Stromal cell of bone marrow (primary cell): ENCODE measurements at places on chromosomes 3 and 15.

- DNase-seq, result no peak
These were observed 193.2 kb upstream of the ZNF385D start for GRCh38 chr3:21944251-21944650.

GRCh38 chr3:74978684-74979083 is 364.2 kb upstream of the CNTN3 start:
- DNase-seq, result no peak

GRCh38 chr3:185995352-185995751 is 57.5 kb upstream of the TRA2B start:
- no peak for DNase-seq

- DNase-seq, result no peak
These were observed 9.9 kb downstream of the THSD4 start for GRCh38 chr15:71124937-71125790.

GRCh38 chr3:37224879-37225278 is 50.5 kb upstream of the LRRFIP2 start:
- DNase-seq, result no peak

- DNase-seq, result peak; percentile 72
These were observed 105.5 kb downstream of the MME start for GRCh38 chr3:155185631-155186071.

- DNase-seq, result peak; percentile 41
These were observed 93.0 kb downstream of the NFKBIZ start for GRCh38 chr3:101942356-101942755.

DNA sequence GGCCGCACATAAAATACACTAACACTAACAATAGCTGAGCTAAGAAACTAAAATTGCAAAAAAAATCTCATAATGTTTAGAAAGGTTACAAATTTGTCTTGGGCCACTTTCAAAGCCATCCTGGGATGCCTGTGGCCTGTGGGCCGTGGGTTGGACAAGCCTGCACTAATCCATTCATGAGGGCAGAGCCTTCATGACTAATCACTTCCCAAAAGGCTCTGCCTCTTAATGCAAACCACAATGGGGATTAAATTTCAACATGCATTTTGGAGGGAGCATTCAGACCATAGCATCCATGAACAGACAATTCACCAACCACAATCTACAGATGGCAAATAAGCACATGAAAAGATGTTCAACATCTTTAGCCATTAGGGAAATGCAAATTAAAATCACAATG is 128.2 kb downstream of the SUCLG2 start:
- peak; percentile 94 for DNase-seq

- DNase-seq, result no peak
These were observed 400.0 kb downstream of the FOXP1 start for GRCh38 chr3:71183549-71183948.

- DNase-seq, result no peak
These were observed 57.3 kb upstream of the MYRIP start for GRCh38 chr3:39752019-39752637.

GRCh38 chr15:59567324-59567723 is 44.3 kb upstream of the GCNT3 start:
- no peak for DNase-seq

GRCh38 chr3:122012821-122013220 is 9.2 kb downstream of the ILDR1 start:
- DNase-seq, result no peak

DNA sequence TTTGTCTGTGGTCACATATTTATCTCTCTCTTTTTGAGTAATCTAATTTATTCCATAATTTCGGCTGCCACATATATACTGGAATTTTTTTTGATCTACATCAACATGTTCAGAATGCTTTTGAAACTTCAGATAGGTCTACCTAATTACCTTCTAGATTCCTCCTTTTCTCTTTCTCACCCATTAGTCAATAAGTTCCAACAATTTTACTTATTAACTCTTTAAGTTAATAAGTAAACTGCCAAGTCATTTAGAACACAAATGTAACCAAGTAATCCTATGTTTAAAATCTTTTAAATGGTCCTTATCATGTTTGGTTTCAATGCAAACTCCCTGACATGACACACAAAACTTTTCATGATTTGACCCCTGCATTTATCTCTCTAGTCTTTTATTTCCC is 410.5 kb downstream of the UNC13C start:
- no peak for DNase-seq

DNA sequence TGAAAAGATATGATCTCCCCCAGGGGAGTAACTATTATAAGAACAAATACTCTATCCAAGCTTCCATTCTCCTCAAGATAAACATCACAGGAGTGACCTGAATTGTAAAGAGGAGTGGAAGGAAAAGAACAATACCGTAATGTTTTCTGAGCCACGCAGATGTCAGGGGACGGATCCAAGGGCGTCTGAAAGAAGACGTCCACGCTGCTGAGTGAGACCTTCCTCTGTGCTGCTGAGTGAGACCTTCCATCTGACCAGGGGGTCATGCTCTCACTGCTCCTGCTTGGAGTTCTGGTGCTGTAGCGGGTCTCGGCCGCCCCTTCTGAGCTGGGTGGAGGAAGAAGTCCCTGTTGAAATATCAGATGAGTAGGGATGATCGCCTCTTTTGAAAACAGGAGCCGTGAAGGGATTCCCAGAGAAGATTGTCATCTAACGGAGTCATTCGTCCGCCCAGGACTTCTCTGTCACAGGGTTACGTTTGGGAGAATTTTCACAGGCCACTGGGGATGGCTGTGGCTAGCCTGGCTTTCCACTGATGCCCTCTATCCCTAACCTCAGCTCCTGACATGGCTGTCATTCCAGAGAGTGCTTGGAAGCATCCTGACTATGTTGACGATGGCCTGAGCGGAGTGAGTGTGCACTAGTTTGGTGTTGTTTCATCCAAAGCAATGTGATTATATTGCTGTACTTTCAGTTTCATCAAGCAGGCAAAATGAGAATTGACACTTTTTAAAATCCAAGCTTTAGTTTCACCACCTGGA is 184.9 kb downstream of the APBA2 start:
- no peak for DNase-seq

DNA sequence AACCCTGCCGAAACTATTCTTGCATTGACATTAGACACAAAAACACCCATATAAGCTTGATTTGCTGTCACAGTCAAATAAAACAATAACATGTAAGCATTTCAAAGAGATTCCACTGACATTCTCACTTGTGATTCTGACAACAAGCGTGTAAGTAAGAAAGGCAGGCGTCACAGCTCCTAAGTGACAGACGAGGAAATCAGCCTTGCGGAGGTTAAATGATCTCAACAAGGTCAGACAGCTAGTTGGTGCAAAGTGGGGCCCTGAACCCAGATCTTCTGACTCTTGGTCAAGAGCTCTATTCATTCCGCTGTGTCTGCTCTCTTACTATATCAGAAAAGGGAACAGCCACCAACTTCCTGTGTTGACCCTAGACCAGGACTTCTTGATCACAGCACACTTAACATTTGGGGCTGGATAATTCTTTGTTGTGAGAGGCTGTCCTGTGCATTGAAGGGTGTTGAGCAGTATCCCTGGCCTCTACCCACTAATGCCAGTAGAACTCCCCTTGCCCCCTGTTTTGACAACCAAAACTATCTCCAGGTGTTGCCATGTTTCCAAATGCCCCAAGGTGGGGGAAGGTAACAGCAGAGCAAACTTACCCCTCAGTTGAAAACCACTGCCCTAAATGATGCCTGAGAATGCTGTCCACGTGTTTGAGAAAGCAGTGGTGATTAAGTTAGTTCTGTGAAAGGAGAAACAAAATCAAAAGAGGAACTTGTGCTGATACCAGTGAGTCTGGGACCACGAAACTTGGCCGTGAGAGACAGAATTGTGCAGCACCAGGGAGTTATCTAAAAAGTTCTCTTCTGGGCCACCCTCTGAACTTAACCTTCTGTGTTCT is 86.1 kb downstream of the LIPC start:
- DNase-seq, result no peak

- peak; percentile 88 for DNase-seq
These were observed 21.6 kb upstream of the PLXNA1 start for GRCh38 chr3:126961191-126961790.

GRCh38 chr3:193827040-193827669 is 234.1 kb downstream of the OPA1 start:
- no peak for DNase-seq

DNA sequence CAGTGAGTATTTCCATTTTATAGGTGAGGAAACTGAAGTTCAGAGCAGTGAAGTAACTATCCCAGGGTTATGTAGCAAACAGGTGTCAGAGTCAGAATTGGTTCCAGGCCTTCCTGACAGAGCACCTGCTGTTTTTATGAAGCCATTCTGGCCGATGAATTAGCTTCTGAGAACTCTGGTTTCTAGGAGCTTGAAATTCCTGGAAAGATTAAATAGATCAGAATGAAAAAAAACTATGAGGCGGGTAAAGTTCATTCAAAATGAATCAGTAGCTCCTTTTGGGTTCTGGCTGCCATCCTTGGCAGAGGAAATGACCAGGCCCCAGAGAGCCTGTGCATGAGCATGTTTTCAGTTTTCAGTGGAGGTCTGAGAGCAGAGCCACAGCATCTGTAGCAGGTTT is 59.3 kb upstream of the CFAP161 start:
- DNase-seq, result no peak

- DNase-seq, result no peak
These were observed 4.9 kb upstream of the CHRNA3 start for GRCh38 chr15:78625606-78626280.

DNA sequence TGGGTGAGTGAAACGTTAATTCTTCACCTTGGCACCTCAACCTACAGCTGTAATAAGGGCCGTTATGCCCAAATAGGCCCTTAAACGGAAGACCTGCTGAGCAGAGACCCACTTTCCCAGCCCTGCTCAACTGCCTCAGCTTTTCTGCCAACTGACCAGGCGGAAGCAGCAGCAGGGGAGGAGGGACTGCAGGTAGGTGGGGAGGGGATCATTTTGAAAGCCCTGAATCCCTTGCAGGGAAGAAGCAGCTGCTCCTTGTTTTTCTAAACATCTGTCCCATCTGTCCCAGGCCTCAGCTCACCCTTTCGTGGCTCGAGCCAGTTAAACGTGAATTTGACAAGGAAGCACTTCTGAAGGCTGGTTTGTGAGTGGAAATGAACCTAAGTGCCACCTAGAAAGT is 978 bp upstream of the CMC1 start:
- no peak for DNase-seq

- no peak for DNase-seq
These were observed 50.9 kb downstream of the CCR3 start for GRCh38 chr3:46293035-46293724.

DNA sequence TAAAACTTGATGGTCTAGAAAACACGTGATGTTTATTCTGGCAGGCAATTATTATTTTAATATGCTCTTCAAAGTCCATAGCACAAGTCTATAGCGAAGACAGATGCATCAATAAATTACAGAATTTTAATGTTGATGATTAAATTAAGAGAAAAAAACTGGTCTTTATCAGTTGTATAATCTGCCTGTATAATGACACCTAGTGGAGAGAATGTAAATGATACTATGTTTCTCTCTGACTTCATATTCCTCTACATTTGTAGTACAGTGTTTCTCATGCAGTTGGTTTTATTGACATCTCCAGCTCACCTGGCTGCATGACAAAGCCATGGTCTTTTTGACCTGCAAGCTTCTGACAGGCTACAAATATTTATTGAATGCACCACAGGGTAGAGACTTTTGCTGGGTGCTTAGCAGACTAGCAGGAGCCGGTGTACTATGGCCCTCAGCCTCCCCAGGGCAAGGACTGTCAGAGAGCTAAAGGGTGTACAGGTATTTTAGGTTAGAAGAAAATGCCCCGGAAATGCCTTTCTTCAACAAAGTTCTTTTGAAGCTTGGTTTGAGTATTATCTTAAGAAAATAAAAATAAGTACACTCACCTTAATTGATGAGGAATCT is 289.9 kb downstream of the GAP43 start:
- no peak for DNase-seq

GRCh38 chr15:100878648-100879047 is 983 bp upstream of the ALDH1A3 start:
- DNase-seq, result no peak

- DNase-seq, result no peak
These were observed 13.3 kb downstream of the TAFA4 start for GRCh38 chr3:68919000-68919399.

- no peak for DNase-seq
These were observed 164.4 kb upstream of the TOPAZ1 start for GRCh38 chr3:44077267-44077666.

DNA sequence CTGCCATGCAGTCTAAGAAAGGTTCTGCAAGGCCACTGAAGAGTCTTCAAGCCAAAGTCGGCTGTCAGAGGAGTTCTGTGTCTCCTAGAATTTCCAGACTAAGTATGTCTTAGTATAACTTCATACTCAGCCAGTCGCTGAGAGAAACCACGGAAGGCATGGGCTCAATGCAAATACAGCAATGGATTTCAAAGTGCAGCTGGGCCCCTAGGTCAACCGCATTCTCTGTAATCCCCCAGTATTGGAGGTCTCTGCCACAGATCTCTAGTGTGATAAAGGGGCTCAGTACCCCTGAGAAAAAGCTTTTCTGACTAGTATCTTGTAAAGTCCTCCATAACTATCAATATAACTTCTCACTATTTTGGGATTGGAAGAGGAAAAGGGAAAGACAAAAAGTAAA is 208.3 kb downstream of the VPS13C start:
- DNase-seq, result no peak

GRCh38 chr3:58952128-58952917 is 97.5 kb downstream of the CFAP20DC start:
- peak; percentile 44 for DNase-seq

DNA sequence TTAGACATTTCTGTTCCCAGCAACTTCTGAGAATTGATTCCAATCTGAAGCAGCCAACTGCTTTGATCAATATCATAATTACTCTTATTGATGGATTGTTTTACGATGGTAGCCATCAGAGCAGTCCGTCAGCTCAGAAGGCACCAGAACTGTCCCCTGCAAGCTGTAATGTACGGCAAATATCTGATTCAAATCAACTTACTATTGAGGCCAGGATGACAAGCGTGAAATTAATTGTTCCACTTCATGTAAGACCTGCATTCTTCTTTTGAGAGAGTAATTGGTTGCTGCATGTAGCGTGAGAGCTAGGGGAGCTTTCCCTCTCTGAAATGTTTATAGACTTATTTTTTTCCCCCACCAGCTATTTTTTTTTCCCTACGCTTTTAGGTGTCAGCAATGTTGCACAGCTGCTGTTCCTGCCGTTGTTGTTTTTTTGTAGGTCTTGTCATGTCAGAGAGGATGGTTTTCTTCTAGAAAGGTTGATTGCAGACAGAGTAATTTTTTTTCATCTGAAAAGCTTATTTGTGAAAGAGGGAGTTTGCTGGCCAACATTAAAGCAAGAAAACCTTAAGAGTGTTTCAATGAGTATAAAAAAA is 134.9 kb downstream of the CACNA2D3 start:
- DNase-seq, result no peak

DNA sequence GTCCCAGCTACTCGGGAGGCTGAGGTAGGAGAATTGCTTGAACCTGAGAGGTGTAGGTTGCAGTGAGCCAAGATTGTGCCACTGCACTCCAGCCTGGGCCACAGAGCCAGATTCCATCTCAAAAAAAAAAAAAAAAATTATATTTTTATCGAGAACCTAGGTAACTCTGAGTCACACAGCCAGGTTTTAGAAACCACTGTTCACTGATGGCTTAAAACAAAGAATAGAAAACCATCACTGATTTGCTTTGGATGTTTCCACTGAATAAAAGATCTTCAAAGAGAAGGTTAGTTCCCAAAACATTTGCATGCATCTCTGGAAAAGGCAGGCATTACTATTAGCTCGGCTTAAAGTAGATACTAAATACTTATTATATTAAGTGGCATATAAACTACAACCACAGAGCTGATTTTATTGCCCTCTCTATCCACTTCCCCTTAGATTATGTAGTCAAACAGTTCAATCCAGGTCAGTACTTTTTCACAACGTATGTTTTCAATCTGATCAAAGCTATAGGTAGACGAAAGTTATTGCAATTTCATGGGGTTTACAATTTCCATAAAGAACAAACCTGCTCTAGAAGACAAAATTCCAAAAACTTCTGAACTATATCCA is 1.4 kb downstream of the B4GALT4 start:
- no peak for DNase-seq
